Stimulated activated CD4-positive, alpha-beta T cell treated with anti-CD3 and anti-CD28 coated beads, Interleukin-4, amount 100 ng/mL, for 24 hours (primary cell): ENCODE measurements at places on chromosomes 4 and X.

DNA sequence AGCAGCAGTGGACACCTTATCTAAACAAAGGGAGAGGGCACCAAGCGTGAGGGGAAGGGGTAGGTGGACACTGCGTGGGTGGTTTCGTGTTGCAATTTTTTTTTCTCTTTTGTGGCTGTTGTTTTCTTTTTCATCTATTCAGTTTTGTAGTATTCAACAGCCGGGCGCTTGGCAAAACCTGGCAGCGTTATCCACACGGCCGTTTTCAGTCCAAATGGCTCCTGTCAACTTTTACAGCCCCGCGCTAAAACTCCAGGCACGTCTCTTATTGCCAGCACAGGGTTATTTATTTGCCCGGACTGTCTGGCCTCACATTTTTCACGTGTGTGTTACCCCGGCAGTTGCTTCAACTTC, 192.2 kb downstream of the BCOR start:
- no peak for DNase-seq

- no peak for DNase-seq
Observed at GRCh38 chrX:69314436-69315348, 149.4 kb upstream of the PJA1 start.

DNA sequence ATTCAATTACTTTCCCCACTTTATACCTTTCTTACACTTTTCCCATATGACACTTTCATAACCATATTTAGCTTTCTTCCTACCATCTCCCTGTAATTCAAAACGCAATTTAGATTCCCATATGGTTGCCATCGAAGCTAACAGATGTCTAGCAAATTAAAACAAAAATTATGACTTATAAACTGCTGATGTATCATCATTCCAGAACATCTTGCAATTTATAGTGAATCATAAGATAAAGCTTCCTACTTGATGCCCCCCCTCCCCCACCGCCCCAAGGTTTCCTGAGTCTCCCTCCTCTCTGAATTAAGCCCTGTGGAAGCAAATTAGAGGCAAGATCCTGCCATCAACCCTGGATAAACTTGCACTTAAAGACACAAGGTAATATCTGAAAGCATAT, 5.4 kb downstream of the TSPAN5 start:
- DNase-seq, result no peak

GRCh38 chr4:88613417-88613875, 21.2 kb downstream of the HERC3 start:
- peak; percentile 23 for DNase-seq

DNA sequence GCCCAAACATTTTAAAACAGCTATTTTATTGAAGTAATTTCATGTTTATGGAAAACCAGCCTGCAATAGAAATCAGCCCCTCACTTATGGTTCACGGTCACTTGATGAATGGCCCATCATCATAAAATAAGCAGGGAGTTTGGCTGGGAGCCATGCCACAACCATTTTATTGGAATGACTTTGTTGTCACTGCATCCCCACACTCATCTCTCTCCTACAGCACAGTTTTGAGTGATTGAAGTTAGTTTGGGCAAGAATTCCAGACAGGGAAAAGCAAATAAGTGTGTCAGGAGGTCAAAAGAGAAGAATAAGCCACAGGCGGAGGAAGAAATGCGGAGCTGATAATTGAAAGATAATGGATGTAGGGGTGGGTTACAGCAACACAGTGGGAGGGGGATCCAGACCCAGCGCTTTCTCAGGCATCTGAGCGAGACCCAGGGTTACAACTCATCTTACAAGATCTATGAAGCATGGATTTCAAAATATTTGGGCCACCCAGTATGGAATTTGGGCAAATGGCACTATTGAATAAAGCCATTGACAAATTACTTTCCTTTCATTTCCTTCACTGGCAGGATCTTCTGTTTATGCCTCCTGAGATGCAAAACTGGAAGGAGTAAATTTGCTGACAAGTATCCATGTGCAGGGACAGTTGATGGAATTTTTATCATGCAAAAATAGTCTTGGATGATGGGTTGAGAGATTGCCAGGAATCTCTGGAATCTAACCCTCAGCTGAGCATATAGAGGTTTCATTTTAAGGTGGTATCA, 100.8 kb downstream of the SHROOM3 start:
- no peak for DNase-seq

DNA sequence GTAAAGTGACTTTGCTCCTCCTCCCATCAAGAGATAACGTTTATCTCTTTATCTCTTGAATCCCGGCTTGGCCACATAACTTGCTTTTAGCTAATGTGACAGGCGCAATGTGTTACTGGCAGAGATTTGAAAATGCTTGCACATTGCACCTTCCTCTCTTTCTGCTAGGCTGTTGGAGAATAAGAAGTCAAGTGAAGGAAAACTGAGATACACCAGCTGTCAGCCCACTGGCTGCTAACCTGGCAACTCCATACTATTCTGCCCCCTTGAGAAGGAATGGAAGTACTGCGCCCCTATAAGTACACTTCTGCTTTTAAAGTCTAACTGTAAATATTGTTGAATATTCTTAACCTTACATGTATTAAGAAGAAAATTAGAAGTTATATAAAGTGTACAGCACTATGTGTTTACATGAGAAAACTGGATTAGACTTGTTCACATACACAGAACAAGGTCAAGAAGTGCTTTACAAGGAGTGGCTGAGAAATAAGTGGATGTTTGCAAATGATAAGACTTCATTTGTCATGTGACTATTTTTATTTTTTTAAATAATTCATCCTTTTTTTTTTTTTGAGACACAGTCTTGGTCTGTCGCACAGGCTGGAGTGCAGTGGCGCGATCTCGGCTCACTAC, 424.5 kb upstream of the CTSO start:
- no peak for DNase-seq

DNA sequence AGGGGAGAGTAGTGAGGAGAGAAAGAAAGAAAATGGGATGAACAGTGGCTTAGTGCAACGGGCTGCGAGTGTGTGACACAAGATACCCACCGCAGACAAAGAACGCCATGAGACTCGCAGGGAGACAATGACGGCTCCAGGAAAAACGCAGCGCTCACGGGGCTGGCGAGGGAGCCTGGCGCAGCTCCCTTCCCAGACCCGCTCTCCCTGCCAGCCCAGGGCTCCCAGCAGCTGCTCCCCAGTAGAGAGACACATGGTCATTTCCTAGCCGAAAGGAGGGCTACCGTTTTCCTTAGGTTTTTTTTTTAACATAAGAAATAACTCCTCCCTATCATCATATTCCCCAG, 149.5 kb downstream of the MAML3 start:
- DNase-seq, result no peak

GRCh38 chrX:53831662-53832635, 145.4 kb upstream of the HUWE1 start:
- peak; percentile 57 for DNase-seq
